NCI-H2029 (cell line): ENCODE measurements at places on chromosomes 6 and 20.

DNA sequence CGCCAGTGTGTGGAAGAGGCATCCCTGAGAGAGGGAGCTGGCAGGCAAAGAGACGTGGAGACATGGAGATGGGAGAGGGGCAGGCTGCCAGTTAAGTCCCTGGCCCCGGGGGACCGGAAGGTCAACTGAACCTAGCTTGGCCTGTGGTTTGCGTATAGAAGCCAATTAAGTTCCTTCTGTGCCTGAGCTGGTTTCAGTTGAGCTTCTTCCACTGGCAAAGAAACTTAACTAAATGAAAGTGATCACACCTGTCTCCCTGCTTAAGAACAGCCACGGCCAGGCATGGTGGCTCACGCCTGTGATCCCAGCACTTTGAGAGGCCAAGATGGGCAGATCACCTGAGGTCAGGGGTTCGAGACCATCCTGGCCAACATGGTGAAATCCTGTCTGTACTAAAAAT, 26.7 kb upstream of the NNAT start:
- DNase-seq: no peak

- no peak for DNase-seq
Measured at GRCh38 chr6:74717591-74717990, 488.3 kb downstream of the COL12A1 start.

- DNase-seq: no peak
Measured at GRCh38 chr6:156992020-156992804, 215.0 kb downstream of the ARID1B start.

DNA sequence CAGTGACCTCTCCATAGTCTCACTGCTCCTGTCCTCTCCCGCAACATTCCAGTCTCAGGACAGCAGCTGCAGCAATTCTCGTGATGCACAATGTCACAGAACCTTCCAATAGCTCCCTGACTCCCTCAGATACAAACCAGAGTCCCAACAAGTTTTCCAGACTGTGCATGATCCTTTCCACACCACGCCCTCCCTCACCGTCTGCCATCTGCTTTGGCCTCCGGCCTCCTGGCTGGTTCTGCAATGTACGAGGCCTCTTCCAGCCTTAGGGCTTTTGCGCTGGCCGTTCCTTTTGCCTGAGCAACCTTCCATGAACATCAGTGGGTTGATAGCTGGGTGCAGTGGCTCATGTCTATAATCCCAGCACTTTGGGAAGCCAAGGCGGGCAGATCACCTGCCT, 9.6 kb downstream of the FNDC1 start:
- DNase-seq: no peak

- no peak for DNase-seq
Measured at GRCh38 chr20:24141111-24141510, 152.5 kb upstream of the GGTLC1 start.

GRCh38 chr20:14830466-14830865, 493.1 kb upstream of the FLRT3 start:
- DNase-seq: peak; percentile 3

DNA sequence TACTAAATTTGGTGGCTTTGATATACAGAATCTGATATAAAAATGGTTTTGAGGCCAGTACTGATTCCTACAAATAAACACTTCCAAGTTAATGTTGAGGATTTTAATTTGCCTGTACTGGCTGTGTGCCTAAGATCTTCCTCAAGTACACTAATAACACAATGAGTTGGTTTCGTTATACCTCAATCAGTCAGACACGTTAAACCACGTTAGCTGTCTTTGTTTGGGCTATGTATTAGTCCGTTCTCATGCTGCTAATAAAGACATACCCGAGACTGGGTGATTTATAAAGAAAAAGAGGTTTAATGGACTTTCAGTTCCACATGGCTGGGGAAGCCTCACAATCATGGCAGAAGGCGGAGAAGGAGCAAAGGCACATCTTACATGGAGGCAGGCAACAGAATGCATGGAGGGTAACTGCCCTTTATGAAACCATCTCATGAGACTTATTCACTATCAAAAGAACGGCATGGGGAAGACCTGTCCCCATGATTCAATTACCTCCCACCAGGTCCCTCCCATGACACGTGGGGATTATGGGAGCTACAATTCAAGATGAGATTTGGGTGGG, 46.2 kb downstream of the NT5E start:
- DNase-seq: no peak

DNA sequence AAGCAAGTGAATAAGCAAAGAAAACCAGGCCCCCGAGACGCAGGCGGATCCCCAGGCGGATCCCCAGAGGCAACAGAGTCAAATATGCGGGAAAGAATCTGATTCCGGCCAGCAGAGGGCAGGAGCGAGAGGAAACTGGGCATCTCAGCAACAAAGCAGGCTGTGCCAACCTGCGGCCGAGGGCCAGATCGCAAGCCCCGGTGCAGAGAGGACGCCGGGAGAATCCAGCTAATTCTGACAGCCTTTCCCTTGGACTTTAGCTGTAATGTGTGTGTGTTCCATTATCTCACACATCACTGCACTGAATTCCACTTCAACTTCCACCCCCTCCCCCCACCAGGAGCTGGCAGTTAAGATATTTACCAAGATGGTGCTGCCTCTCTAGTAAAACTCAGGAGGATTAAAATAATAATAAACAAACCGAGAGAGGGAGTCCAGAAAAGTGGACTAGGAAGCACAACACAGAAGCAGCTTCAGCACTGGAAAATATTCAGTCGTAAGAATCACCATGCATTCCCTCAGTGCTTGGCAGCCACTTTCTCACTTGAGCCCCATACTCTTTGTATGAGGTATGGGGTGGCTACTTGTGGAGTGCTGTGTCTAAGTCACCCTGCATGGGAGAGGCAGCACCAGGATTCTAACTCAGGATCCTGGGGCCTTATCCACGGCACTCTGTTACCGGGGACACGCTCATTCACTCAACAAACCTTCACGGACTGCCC, 66.2 kb upstream of the SNX9 start:
- DNase-seq: peak; percentile 81

DNA sequence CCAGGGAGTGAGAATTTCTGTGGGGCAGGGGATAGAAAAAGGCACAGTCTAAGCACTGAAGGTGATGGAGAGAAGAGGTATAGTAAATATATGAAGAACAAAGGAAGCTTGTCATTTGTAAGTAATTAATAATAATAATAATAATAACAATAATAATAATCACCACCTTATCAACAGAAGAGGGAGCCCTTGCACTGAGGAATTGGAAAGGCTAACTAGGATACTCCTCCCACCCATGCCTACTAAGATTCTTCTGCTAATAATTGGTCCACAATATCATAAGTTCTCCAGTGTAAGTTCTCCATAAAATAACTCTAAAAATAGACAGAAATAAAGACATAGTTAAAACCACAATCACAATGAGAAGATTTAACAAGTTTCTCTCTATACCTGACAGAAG, 912 bp upstream of the OR12D3 start:
- no peak for DNase-seq
